ENCODE measurements at places on chromosomes 7 and 10.

GRCh38 chr10:77244286-77244685 is 393.3 kb downstream of the KCNMA1 start:
- DNase-seq = no peak

DNA sequence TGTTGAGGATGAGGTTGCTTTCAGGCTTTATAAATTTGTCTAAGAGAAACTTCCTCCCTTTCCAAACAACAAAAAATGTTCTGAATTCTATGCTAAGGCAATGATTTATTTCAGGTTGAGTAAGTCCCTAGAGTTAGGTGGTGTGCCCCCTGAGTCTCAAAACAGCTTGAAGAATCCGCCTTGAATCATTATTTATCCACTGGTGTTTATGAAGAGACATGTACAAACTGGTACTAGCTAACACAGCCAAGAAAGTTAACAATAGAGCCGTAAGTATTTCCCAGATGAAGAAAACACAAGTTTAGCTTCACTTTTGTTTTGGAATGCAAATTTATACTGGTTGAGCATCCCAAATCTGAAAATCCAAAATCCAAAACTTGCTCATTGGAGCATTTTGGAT is 66.2 kb upstream of the SRPK2 start:
- no peak for DNase-seq

GRCh38 chr10:96664563-96664962 is 55.8 kb downstream of the PIK3AP1 start:
- no peak for DNase-seq

DNA sequence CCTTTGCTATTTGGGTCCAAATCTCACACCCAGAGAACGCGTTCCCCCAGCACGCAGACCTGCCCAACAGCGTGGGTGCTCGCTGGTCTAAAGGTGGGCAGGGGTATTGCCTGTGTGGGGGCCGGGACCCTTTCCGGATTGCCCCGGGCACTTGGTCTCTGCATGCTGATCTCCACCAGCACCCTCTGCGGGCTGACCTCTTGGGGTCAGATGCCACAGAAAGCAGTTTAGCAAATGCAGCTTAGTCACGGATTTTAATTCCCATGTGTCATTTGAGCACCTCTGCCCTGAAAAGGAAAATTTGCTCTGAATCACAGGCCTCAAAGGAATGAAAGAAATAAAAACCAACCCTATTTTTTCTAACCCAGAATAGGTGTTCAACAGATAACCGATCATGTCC is 46.7 kb downstream of the PKD1L1 start:
- DNase-seq = no peak

DNA sequence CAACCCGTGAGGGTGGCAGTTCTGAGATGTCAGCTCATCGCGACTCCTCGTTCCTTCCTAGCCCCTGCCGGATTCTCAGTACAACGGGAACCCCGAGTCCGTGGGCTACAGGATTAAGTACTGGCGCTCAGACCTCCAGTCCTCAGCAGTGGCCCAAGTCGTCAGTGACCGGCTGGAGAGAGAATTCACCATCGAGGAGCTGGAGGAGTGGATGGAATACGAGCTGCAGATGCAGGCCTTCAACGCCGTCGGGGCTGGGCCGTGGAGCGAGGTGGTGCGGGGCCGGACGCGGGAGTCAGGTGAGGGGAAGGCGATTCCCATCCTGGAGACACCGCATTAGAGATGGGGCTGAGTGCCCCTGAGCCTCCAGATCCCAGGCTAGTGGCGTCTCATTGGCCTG is 568.1 kb upstream of the FOXK1 start:
- no peak for DNase-seq

GRCh38 chr7:131409129-131409766 is 81.6 kb downstream of the MKLN1 start:
- no peak for DNase-seq

DNA sequence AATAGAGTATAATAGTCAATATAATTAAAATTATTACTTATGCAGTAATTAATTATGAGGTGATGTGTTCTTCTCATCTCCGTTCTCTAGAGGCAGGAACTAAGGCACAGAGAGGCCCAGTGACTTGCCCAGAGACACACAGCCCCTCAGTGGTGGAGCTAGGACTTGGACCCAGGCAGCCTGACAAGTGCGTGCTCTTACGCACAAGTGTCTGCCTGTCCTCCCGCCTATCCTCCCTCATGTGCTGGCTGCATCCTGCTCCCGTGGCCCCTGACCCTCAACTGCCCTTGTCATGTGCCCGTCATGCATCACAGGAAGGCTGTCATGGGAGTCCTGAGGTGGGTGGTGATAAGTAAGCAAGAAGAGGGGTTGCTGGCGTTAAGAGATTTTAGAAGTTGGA is 14.3 kb downstream of the IL2RA start:
- no peak for DNase-seq

GRCh38 chr7:132564090-132564489 is 12.2 kb downstream of the PLXNA4 start:
- no peak for DNase-seq

GRCh38 chr7:44961844-44962482 is 16.9 kb downstream of the MYO1G start:
- no peak for DNase-seq

DNA sequence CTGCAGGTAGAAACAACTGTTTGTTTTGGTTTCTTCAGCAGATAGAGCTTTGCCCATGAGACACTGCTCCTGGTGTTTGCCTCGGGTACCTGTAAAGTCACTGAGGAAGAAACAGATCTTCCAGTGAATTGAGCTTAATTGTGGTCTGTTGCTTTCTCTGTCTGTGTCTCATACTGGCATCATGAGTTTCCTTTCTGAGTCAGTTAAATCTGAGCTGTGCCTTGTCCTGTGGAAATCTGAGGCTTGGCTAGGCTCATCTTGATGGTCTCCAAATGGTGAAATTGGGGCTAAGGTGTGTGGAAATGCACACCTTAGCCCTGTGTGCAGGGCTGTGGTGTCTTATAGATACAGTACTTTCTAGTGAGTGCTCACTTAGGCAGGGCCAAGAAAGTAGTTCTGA is 67.4 kb downstream of the GBF1 start:
- DNase-seq = no peak

DNA sequence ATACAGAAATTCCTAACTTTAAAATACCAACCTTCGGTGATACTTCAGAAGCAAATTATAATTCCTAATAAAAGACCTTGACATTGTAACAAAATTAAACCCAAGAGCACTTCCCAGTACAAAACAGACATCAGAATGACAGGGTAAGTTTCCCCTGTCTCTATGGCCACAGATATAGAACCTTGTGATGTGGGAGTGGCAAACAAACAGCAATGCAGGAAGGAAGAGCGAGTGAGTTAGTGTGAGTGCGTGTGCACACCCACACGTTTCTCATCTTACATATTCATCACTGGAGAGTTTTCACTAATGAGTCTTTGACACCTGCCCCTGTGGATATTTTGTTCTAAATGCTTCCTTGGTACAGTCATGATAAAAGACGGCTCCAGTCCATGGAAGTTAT is 72.2 kb downstream of the VWC2 start:
- DNase-seq = no peak

DNA sequence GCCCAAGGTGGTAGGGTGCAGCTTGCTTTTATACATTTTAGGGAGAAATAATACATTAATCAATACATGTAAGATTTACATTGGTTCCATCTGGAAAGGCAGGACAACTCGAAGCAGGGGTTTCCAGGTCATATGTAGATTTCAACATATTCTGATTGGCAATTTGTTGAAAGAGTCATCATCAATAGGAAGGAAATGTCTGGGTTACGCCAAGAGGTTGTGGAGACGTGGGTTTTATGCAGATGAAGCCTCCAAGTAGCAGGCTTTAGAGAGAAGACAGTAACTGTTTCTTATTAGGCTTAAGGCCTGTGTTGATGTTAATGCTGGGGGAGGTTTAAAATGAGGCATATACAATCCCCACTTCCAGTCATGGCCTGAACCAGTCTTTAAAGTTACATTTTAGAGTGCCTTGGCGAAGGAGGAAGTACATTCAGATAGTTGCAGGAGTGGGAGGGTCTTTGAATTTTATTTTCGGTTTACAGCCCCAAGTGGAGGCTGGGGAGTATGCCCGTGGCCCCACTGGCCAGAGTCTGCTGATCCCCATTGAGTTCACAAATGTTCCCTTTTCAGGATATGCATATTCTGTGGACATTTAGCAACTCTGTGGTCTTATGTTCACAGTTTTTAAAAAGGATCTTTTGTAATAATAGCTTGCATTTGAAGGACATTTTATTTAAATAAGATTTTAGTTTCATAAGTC is 166.0 kb upstream of the GDF10 start:
- no peak for DNase-seq

DNA sequence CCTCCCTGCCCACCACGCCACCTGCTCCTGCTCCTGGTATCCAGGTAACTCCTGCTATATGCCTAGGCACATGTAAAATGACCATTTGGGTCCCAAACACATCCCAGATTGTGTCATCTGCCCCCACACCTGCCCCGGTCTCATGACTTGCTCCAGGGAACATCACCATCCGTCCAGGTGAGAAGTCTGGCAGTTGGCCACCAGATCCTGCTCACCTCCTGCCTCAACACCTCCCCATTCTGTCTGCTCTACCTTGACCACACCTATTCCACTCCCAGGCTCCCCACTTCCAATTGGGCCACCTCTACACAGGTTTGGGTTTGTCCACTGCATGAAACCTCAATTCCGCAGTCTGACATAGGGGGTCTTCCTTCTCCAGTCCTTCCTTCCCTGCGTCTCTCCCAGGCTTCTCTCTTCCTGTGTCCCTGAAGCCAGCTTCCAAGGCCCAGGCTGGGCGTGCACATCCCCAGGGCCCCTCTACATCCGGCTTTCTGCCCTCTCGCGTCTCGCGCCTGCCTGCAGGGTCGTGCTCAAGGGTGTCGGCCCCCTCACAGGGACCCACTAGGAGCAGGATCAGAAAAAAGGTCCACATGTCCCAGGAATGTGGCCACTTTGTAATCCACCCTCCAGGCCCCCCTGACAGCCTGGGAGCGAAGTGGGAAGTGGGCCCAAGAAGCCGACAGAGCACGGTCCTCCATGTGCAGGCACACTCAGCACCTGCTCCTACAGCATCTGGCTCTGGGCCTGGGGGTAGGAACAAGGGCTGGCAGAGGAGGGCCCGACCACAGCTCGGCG is 49.3 kb upstream of the DAGLB start:
- no peak for DNase-seq
